Smooth muscle cell of trachea (primary cell): ENCODE measurements at places on chromosomes 2 and 18. TPM values are rescaled to one million over a fixed set of nuclear protein-coding genes. Genes with fewer than 3 reads are reported as not detected.

The CCDC142 gene
- total RNA-seq: 25.9 and 27.6 TPM in 2 replicates

The ALPG gene
- not detected in 2 replicates for total RNA-seq

The FAM124B gene
- 0.44 TPM in 1 of 2 replicates, not detected in the other for total RNA-seq

The LIMS4 gene
- total RNA-seq: 1.2 and 3.6 TPM in 2 replicates
